ENCODE measurements at places on chromosomes 4 and X. TPM values are rescaled to one million over a fixed set of nuclear protein-coding genes. Genes with fewer than 3 reads are reported as not detected.

Gene RPS6KA3
- 12.2 TPM for total RNA-seq

Gene NAP1L5
- total RNA-seq = 2.0 TPM

GRCh38 chr4:152197211-152197610 is 338.7 kb downstream of the FBXW7 start:
- no peak overlapping the region for H3K4me3 ChIP-seq
- no peaks in the 10 kb centered on the region for H3K4me1 ChIP-seq
- H3K27ac ChIP-seq = no peak overlapping the region

GRCh38 chr4:25767877-25768725 is 94.7 kb downstream of the SEL1L3 start:
- H3K27me3 ChIP-seq = no peaks in the 10 kb centered on the region
- no peaks in the 10 kb centered on the region for H3K4me1 ChIP-seq
- peaks cover 15% of the 10 kb centered on the region for H3K36me3 ChIP-seq
- H3K27ac ChIP-seq = no peak overlapping the region
- peak; percentile 84 for DNase-seq
- no peak overlapping the region for H3K4me3 ChIP-seq

GRCh38 chrX:68997911-68998310 is 167.3 kb downstream of the PJA1 start:
- H3K4me3 ChIP-seq = no peak overlapping the region
- H3K27me3 ChIP-seq = no peaks in the 10 kb centered on the region
- H3K4me1 ChIP-seq = no peaks in the 10 kb centered on the region
- H3K27ac ChIP-seq = no peak overlapping the region
- DNase-seq = no peak

DNA sequence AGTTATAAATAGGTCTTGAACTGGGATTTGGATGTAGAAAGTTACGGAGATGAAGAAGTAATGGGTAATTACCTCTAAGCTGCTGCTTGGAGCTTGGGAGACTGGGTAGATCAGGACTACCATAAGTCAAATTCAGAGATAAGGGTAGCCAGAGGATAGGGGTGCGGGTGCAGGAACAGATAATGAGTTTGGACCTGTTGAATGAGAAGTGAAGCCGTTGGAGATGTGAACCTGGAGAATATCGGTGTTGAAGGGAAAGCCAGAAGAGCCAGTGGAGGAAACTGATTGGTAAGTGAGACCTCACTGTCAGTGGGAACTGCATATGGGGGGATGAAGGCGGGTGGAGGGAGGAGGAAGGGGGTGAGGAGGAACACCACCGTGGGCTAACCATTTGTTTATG is 618 bp upstream of the FOXO4 start:
- no peaks in the 10 kb centered on the region for H3K36me3 ChIP-seq

GRCh38 chr4:17335371-17335770 is 176.5 kb downstream of the QDPR start:
- H3K27me3 ChIP-seq = no peaks in the 10 kb centered on the region
- no peak for DNase-seq
- H3K4me1 ChIP-seq = no peaks in the 10 kb centered on the region
- H3K27ac ChIP-seq = no peak overlapping the region
- H3K4me3 ChIP-seq = no peak overlapping the region
- no peaks in the 10 kb centered on the region for H3K36me3 ChIP-seq

- H3K4me1 ChIP-seq = no peaks in the 10 kb centered on the region
- no peaks in the 10 kb centered on the region for H3K27me3 ChIP-seq
- no peaks in the 10 kb centered on the region for H3K36me3 ChIP-seq
Observed at GRCh38 chr4:2353222-2354107, 65.0 kb downstream of the ZFYVE28 start.
